ENCODE measurements at places on chromosomes 2 and 18. TPM values are rescaled to one million over a fixed set of nuclear protein-coding genes. Genes with fewer than 3 reads are reported as not detected.

- no peak for DNase-seq
Measured at GRCh38 chr2:112692918-112693317, 27.9 kb upstream of the NT5DC4 start.

GRCh38 chr18:56302156-56302555 lies 336.2 kb downstream of the TXNL1 start:
- no peak for DNase-seq

DNA sequence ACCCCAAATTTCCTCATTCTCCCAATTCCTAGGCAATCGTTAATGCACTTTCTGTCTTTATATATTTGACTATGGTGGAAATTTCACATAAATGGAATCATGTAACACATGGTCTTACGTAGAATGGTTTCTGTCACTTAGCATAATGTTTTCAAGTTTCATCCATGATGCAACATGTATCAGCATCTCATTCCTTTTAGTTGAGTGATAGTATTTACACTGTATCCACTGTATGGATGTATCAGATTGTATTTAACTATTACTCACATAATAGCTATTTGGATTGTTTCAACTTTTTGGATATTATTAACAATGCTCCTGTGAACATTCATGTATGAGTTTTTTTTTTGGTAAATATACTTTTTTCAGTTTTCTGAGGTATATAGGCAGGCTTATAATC lies 982.3 kb upstream of the DDX18 start:
- no peak for DNase-seq

DNA sequence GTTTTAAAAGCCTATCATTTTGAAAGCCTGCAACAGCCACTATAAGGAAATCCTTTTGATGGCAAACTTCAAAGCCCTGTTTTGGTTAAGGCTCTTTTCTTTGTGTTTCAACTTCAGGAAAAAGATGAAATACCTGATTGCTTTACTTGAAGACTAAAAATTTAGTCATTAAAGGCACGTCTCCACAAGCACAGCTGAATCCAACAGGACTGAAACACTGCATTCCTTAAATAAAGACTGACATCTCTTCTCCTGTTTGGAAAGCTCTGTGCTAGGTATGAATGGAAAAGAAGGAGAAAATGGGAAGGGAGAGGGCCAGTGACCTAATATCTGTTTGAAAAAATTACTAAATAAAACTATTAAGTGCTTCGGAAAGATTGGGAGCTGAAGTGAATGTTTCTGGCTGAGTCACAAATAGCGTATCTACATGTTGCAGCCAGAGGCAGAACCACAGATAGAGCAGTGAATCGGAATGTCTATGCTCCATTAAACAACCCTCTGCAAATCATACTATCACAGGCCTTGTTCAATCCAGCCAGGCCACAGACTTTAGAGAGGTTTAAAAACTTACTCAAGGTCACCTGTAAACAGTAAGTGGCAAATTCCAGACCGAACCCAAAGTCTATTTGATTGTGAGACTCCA lies 21.1 kb upstream of the RALBP1 start:
- DNase-seq, result no peak

GRCh38 chr18:3279201-3280185 lies 17.6 kb downstream of the MYL12B start:
- DNase-seq, result no peak

The MREG gene
- total RNA-seq, result 1.8 TPM

The FAM237A gene
- total RNA-seq, result not detected

The TMEM163 gene
- total RNA-seq, result under 0.01 TPM

The BUB1 gene
- 7.1 TPM for total RNA-seq

The LRP2 gene
- total RNA-seq, result not detected

The UGT1A5 gene
- not detected for total RNA-seq

Data from osteoblast (primary cell).